Muscle of back (tissue), 13 donors: ENCODE measurements at places on chromosomes 13 and 19.

- peak; percentile 81 for DNase-seq
Measured at GRCh38 chr19:55379174-55379573, 2.5 kb downstream of the TMEM190 start.

DNA sequence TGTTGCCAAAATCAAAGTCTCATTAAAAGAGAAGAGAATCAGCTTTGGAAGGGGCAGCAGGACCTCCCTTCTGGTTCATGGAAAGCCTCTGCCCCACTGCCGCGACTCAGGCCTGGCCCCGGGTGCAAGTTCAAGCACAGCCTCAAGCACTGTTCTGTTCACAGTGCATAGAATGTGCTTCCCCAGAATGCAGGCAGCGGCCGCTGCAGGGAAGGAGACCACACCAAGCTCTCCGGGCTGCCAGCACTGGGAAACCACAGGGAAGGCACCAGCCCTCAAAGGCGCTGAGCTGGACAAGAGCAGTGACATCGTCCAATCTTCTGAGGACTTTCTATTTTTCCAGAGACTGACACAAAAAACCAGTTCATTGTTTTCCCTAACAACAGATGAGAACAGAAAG is 55.5 kb downstream of the CRYL1 start:
- no peak for DNase-seq

- peak; percentile 2 for DNase-seq
Measured at GRCh38 chr13:68304286-68304893, 1074.3 kb upstream of the PCDH9 start.

DNA sequence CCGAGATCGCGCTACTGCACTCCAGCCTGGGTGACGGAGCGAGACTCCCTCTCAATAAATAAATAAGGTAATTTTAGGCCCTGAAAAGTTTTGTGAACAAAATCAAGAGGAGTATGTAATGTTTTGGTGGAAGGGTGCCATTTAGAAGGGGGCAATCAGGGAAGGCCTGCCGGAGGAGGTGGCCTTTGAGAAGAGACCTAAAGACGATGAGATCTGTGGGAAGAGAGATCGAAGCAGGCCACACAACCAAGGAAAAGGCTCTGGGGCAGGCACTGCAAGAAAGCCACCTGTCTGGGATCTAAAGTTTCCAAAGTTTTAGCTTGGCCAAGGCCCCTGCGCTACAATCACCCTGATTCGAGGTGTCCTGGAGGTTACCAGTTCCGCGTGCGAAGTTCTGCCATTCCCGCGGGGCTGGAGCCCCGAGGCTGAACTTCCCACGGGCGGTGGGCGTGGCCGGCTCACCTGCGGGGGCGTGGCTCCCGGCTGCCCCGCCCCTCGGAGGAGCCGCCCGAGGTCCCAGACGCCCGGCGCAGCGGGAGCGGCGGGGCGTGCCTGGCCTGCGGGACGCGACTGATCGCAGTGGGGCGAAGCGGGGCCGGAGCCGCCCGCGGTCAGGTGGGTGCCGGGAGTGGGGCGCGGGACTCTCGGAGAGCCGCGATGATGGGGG is at the start of gene KLC3:
Gene KLC3, plus strand, starts transcription at position 519 of the 667 bp plus-strand sequence. CDS start 4,792 bp downstream, outside the sequence.
- no peak for DNase-seq

- DNase-seq, result no peak
Measured at GRCh38 chr19:48443731-48444128, 2.1 kb upstream of the GRWD1 start.

- no peak for DNase-seq
Measured at GRCh38 chr13:42048342-42048683, at the start of gene DGKH. TSS of gene DGKH (plus strand) at chr13:42048648. CDS start at chr13:42048774, 126 bp downstream.

GRCh38 chr13:57128909-57129308 is 11.8 kb upstream of the PRR20A start:
- DNase-seq, result no peak

- no peak for DNase-seq
Measured at GRCh38 chr13:61592489-61592888, 176.8 kb upstream of the PCDH20 start.

GRCh38 chr13:97185291-97185690 is 36.8 kb upstream of the MBNL2 start:
- no peak for DNase-seq

- peak; percentile 95 for DNase-seq
Measured at GRCh38 chr13:30865123-30866049, 40.7 kb upstream of the MEDAG start.

- DNase-seq, result no peak
Measured at GRCh38 chr19:35731779-35732405, 10.4 kb downstream of the IGFLR1 start.

DNA sequence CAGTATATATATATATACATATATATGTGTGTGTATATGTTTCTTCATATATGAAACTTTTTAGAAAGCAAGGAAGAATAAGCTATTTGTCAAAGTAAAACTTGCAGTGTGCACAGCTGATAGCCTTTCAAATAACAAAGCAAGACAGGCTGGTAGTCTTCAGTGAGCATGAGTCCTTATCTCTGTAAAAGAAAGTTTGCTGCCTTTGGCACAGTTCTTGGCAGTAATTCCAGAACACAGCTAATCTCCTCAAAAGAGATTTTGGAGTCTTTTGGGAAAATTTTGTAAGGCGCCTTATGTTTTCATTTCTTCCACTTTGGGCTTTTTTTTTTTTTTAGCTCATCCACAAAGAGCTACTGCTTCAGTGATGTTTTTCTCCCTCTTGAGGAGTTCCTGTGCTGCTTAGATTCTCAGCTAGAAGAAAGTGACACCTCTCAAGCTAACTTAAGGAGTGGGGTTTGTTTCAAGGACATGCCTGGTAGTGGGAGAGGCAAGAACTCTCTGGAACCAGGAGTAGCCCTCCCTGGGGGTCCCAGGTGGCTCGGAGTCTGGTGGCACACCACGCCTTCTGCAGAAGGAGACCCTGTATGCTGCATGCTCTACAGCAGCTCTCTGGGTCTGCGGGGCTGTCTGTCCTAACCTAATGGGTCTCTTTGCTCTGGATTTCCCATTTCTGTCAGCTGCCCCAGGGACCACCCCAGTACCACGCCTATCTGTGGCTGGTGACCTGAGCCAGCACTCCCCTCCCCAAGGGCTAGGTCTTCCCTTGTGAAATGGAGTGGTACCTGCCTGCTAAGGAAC is 58.8 kb downstream of the TNFRSF19 start:
- no peak for DNase-seq

DNA sequence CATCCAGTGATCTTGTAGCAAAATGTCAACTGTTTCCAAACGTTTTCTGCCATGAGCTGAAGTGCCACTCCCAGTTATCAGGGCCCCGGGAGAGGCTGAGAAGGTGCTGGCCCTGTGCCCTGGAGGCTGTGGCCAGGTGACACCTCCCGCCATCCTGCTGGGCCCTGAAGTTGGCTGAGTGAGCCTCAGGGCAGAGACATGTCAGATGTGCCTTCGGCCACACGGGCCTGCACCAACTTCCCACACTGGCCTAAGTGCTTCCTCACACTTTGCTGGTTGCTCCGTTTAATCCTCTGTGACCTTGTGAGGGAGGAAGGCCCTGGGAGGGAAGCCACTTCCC is 4.8 kb downstream of the ADPRHL1 start:
- no peak for DNase-seq

- DNase-seq, result peak; percentile 34
Measured at GRCh38 chr19:38735257-38735686, 9.0 kb downstream of the CAPN12 start.

- DNase-seq, result no peak
Measured at GRCh38 chr13:67258482-67258881, 28.3 kb upstream of the PCDH9 start.

DNA sequence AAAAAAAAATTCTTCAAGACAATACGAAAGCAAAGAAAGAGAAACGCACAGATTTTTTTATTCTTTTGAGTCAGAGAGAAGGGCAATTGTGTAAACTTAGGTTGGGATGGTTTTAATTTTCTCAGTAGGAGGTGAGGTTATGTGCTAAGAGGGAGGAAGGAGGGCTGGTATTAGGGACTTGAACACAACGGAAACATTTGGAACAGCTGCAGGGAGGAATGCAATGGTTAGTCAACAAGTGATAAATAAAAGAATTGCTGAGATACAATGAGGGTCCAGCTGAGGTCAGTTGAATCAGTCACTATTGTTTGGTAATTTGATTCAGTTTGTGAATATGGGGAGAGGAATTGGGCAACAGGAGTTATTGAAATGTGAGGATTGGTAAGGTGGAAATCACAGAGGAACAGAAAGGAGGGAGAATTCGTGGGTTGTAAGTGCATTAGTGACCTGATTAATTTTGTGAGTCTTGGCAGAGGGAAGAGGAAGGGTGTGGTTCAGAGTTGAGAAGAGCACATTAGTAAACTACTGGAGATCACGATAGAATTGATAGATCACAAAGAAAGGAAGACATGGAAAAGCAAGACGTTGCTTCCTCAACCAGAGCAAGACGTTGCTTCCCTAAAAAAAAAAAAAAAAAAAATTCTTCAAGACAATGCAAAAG is 499.5 kb upstream of the SPRY2 start:
- DNase-seq, result peak; percentile 96

- no peak for DNase-seq
Measured at GRCh38 chr19:3707868-3708206, 347 bp upstream of the TJP3 start.

DNA sequence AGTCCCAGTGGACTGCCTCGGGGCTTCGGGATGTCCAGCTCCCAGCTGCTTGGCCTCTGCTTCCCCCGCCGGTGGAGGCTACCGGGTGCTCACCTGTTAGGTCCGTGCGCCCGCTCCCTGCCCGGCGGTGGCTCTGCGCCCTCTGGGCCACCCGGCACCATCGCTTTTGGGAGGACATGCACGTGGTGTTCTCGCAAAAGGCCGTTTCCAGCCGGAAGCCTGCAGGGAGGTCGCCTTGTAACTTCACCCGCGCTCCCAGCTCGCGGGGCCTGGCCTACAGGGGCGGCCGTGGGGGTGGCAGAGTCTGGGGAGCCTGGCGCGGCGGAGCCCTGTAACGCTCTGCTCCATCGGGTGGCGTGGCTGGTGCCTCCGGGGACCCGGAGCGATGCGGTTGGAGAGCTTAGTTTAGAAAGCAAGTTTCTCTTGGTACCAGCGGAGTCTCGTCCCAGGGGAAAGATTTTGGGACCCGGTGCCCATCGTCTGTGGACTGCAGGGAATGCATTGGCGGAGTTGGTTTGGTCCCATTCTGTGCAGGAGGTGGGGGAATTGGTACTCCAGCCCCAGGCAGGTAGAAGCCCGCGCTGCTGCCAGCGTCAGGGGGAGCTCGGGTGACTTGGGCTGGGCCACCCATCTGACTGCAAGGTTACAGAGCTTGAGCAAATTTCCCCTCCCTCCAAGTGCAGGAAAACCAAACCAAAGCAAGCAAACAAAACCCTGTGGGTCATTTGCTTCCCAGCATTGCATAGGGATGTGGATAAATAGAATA is 673 bp downstream of the SPATA13 start:
- no peak for DNase-seq

- DNase-seq, result no peak
Measured at GRCh38 chr13:24274452-24275021, 34.8 kb upstream of the C1QTNF9 start.

DNA sequence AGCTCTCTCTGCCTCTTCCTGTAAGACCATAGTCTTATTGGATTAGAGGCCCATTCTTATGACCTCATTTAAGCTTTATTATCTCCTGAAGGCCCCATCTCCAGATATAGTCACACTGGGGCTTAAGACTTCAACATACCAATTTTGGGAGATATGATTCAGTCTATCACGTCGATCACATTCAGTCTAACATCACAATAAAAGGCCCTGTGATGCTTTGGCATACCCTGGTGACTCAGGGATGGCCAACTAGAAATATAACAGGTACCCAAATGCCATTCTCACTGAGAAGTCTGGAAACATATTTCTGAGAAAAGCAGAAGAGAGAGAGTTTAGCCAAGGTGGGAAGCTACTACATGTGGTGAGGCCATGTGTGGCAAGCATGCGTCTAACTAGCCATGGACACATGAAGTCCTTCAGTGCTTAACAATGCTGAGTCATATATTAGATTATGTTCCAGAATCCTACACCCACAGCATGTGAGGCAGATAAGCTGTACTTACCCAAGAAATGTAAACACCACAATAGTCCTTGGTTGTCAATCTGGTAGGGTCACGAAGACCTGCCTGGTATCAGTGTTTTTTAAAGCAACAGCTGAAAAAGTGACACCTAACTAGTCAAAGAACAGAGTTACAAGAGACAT is 485.1 kb downstream of the FOXO1 start:
- DNase-seq, result no peak

- peak; percentile 80 for DNase-seq
Measured at GRCh38 chr19:6516659-6517291, 14.1 kb upstream of the TNFSF9 start.

GRCh38 chr13:46953331-46953730 is 56.5 kb upstream of the HTR2A start:
- DNase-seq, result no peak

DNA sequence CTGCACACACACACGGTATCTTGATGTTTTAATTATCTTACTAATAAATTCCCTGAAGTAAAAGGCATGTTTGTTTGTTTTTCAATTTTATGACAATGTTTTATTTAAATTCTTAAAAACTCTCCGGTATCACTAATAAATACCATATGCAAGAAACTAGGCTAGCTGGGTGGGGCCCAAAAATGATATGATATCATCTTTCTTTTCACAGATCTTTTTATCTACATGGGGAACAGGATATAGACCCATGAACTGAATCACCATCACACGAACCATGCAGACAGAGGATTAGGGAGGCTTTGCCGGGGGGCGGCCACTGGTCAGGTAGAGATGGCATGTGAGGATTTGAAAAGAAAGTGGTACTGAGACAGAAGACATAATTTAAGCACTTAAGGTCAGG is 266.4 kb downstream of the ENOX1 start:
- DNase-seq, result no peak

- DNase-seq, result no peak
Measured at GRCh38 chr19:17490411-17490810, 20.1 kb downstream of the SLC27A1 start.

- DNase-seq, result no peak
Measured at GRCh38 chr13:28375250-28375930, 119.5 kb downstream of the FLT1 start.

DNA sequence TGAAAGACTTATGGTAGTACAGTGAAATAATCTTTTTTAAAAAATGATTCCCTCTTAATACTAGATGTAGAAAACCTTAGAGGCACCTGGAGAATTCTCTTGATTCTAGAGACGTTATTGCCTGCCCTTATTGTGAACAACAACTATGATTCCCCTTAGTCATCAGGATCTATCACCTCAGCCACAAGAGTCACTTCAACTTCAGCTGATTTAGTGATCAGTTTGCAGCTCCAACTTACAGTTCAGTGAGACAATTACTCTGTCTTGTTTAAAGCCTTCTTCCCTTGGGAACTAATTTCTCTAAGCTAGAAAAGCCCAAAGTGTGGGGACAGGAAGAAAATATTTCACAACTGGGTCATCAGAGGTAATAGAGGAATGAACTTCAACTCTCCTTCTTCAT is 254.3 kb upstream of the SLITRK1 start:
- DNase-seq, result no peak

DNA sequence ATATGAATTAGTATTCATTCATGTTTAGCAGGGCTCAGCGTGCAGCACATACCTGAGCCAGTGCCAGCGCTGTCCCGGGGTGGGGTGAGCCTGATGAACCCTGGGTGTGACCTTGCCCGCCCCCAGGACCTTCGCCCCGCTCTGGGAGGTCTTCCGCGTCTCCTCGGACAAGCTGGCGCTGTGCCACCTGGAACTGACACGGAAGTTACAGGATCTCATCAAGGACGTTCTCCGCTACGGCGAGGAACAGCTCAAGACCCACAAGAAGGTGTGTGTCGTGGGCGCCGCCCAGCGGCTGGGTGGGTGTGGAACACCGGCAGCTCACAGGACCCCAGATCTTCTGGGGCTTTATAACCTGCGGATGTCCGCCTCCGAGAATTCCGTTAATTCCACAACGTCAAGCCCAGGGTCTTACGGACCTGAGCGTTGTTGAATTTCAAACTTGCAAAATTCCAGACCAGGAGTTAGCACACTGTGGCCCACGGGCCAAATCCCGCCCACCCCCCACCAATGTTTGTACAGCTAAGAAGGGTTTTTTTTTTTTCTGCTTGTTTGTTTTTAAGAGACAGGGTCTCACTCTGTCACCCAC is 15.4 kb downstream of the FCHO1 start:
- DNase-seq, result peak; percentile 62
